ACHN (cell line): ENCODE measurements at places on chromosomes 2 and 18.

- peak; percentile 27 for DNase-seq
Measured at GRCh38 chr2:237627441-237628246, at the start of gene LRRFIP1. TSS of gene LRRFIP1 (plus strand) at chr2:237627587. CDS start at chr2:237627645, 58 bp downstream.

DNA sequence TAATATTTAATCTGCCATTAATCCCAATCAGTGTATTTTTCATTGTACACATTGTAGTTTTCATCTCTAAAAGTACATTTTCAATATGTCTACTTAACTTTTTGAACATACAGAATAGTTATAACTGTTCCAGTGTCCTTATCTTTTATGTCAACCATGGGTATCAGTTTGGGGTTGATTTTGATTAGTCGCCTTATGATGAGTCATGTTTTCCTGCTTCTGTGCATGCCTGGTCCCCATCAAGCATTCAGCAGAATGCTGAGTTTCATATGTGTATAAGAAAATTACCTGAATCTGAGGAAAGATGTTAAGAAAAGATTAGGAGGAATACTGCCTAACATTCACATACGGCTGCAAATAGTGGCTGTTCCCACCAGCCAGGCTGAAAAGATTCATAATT, 17.7 kb downstream of the SPDYA start:
- no peak for DNase-seq

- no peak for DNase-seq
Measured at GRCh38 chr18:55214534-55214933, 255.3 kb upstream of the CCDC68 start.

DNA sequence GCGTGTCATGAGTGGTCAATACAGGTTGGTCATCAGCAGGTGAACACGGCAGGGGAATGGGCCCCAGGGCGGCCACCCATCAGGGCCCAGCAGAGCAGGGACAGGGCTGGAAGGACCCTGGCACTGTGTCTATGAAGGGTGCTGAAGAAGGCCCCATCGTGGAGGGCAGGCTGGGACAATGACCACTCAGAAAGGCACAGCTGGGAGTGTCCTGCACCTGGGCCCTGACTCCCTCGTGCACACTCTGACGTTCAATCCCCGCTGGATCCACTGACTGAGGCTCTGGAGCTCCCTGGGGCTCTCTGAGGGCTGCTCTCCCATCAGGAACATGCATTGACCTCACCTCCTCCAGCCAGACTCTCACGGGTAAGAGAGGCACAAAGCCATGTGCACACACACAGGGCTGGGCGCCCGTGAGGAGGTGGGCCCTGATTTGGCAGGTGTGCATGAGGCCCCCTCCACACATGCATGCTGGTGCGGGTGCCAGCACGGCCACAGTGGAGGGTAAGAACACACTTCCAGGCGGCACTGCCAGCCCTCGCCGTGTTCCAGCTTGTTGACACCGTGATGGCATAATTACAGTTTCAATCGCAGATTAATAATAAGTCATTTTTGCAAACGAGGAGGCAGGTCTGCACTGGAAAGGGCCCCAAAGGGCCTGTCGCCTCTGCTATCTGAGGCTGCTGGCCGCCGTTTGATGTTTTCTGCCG, 58.5 kb downstream of the SMAD7 start:
- DNase-seq = no peak

- DNase-seq = no peak
Measured at GRCh38 chr2:236001166-236001828, 166.9 kb downstream of the GBX2 start.

DNA sequence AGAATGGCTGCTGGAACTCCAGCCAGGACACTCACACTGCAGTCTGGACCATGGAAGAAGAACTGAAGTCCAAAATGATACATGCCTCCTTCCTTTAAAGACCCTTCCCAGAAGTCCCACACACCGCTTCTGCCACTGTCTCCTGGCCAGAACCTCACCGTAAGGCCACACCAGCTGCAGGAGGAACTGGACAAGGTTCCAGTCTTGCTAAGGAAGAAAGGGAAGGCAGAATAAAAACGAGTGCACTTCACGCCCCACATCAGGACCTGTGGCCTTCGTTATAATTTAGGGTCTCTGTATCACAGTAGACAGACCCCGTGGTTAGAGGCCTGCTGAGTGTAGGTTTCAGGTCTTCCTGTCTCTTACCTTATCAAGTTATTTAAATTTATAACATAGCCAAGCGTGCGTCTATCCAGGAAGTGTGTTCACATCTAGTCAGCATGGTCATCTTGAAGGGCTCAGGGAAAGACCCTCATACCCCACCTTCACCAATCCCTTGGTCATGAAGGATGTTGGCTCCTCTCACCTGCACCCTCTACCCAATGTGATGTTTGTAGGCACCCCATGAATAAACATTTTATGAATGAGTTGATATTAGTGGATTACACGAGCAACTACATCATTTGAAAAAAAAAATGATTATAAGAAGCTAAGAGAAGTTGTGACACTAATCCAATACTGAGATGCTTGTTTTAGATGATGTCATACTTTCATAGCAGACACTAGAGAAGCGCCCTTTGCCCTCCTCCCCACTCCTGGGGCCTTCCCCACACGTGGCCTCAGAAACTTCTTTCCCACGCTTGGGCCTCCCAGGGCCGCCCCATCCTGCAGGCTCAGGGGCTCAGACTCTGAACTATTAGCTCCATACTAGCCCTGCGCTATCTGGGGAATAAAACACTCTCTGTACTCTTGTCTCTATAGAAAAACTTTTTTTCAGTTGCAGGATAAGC, 157.6 kb downstream of the FAM210A start:
- DNase-seq = no peak

DNA sequence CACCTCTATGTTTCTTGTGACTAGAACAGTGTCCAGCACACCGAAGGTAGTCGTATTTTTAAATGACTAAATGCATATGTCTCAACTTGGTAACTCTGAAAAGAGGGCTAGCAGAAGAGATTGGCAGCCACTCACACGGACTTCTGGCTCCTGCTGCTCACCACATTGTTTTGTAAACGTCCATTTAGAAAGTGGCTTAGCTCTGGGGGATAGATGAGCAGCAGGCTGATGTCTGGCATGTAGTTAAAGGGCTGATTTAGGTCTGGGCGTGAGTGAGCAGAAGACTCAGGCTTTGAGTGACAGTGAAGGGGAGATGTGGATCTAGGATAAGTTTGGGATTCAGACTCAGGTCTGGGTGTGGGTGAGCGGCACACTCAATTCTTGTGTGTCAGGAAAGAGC, 372.9 kb upstream of the HS6ST1 start:
- no peak for DNase-seq

DNA sequence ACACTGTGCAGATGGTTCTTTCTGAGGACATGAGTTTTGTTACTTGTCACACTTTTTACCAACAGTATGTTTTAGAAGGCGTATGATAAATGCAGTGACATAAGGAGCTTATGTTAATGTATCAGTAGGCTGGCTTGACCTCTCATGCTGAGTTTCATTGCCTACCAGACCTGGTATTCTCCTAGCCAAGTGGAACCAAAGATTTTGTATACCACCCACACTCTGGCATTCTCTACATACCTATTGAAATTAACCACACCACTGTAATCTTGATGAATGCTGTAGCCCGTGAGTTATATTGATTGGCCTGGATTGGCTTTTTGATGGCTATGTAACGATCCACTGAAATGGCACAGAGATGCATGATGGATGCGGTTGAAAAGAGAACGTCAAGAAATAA, 11.4 kb downstream of the HTR2B start:
- no peak for DNase-seq

- DNase-seq = no peak
Measured at GRCh38 chr2:16303761-16304160, 361.9 kb downstream of the CYRIA start.

DNA sequence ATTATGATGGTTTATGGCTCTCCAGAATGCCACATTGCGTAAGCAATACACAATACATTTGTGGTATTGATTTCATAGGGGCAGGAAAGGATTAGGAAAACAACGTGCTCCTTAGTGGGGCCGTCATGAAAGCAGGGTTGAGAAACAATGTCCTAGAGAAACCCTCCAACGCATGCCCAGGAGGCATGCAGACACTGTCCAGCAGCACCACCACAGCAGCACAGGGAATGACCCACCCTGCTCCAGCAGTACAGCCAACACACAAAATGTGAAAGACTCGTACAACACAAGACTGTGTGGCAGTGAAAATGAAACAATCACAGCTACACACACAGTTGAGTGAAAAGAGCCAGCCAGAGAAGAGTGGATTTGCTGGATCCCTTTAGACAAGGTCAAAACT, 66.3 kb downstream of the FAM168B start:
- DNase-seq = no peak

DNA sequence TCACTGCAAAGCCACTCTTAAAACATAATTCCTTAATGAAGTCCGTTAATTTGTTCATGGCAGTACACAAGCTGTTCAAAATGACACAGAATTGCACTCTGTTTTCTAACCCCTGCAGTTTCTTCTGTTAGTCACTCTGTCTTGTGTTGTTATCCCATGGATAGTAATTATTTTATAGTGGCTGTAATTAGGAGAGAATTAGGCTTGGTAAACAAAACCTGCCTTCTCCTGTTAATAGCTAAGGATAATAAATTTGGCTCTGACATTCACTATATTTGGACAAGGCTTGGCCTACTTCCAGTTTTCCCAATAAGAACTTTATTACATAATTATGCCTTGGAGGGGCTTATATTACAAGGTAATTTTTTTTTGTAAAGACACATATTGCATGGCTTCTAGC, 330.3 kb upstream of the FIGN start:
- DNase-seq = no peak

DNA sequence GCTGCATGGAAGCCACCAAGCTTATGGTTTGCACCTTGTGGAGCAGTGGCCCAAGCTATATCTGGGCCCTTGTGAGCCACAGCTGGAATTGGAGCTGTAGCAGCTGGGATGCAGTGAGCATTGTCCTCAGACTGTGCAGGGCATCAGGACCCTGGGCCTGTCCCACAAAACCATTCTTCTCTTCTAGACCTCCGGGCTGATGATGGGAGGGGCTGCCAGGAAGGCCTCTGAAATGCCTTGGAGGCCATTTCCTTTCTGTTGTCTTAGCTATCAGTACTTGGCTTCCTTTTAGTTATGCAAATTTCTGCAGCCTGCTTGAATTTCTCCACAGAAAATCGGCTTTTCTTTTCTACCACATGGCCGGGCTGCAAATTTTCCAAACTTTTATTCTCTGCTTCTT, 46.4 kb upstream of the CSRNP3 start:
- DNase-seq = no peak

DNA sequence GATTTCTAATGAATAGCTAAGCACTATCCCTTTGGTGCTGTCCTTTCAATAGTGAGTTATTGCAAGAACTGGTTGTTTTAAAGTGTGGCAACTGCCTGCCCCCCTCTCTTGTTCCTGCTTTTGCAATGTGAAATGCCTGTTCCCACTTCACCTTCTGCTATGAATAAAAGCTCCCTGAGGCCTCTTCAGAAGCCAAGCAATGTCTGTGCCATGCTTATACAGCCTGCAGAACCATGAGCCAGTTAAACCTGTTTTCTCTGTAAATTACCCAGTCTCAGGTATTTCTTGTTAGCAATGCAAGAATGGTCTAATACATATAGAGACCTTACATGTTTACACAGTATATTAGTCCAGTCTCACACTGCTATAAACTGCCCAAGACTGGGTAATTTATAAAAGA, 15.0 kb upstream of the METTL21A start:
- no peak for DNase-seq
